Umbilical cord (tissue), 2 donors: ENCODE measurements at places on chromosomes 13 and 19.

- no peak for DNase-seq
Measured at GRCh38 chr19:13487985-13488384, 18.3 kb downstream of the CACNA1A start.

DNA sequence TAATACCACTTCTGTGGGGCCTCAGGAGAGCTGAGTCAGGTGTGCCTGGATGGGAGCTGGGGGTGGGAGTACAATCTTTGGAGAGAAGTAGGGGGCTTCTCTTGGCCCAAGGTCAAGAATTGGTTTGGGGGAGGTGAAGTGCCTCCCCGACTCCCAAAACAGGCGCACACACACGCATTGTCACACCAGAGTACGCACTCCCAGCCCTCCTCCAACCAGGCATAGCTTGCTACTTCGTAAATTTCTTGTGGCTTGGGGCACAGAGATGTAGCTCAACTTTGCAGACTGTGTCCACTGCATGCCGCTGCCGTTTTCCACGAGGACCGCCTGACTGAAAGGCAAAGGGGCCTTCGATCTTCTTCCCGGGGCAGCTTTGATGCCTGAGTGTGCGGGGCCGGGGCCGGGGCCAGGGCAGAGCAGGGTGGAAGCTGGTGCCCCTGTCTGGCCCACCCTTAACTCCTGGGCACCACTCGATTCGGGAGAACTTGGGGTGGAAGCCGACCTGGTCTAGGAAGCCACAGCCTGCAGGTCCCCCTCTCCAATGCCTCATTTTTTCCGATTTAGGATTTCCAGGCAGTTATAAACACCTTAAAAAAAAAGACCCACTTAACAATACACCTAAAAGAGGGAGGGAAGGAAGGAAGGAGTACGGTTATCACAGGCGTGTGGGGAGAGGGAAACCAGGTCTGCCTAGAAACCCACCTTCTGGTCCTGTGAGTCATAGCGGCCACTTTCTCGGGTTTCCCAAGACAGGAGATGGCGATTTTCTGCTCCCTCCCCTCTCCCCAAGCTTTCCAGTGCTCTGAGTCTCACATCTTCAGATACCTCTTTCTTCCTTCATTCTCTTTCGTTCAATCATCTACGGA lies 5.8 kb upstream of the TSHZ3 start:
- no peak for DNase-seq

DNA sequence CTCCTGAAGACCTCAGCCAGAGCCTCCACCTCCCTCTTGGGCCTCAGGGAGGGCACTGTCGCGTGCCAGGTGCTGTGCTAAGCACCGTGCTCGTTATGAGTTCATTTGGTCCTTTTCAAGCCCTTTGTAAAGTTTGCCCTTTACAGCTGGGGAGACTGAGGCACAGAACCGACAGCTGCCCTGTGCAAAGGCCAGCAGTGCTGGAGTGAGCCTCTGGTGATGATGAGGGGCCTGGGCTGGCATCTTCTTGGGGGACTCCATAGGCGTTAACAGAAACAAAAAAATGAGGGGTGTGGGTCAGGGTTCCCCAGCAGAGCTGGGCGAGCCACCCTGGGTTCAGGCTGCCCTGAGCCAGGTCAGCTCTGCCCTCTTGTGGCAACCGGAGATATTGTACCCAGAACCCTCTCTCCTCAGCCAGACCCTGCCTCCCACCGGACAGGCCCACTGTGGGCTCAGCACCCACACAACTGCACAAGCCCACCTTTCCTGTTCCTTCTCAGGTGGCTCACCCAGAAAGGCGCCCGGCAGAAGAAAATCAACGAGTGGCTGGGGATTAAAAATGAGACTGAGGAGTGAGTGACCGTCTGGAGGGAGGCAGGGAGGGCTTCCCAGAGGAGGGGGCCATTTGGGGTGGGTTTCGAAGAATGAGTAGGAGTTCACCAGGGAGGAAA lies 5.5 kb upstream of the IFI30 start:
- DNase-seq: no peak

GRCh38 chr13:34748073-34748472 lies 194.0 kb upstream of the NBEA start:
- DNase-seq: peak; percentile 81

GRCh38 chr13:82439159-82439904 lies 1442.9 kb downstream of the SLITRK1 start:
- no peak for DNase-seq

DNA sequence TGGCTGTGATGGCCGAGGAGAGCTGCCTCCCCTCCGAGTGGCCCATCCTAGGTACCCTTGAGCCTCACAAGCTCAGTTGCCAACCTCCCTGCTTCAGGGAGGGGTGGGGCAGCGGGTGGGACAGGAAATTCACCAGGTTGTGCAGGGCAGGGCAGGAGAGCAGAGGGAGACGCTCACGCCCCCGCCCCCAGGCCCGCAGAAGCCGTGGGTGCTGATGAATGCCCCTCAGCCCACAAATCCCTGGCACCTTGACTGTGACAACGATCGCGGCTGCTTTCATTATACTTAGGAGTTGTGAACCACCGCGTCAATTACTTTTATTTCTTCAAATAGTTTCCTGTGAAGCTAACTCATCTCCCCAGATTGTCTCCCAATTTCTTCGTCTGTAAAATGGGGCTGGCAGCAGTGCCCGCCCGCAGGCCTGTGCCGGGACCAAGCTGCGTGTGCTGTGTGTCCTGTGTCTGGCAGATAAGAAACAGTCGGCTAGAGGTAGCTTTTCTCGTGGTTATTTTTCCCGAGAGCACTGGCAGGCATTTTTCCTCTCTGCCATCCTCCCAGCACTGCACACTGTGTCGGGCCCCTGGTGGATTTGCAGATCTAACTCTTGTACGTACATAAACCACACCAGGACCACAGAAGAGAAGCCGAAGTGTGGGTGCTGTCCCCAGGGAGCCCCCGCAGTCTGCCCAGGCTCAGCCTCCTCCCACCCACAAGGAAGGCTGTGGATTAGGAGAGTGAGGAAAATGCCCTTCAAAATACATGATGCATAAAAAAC lies 7.9 kb upstream of the RASA3 start:
- no peak for DNase-seq

GRCh38 chr13:31922724-31923123 lies 108.8 kb upstream of the FRY start:
- no peak for DNase-seq

- DNase-seq: peak; percentile 59
Measured at GRCh38 chr19:40596608-40597328, 4.4 kb upstream of the LTBP4 start.

DNA sequence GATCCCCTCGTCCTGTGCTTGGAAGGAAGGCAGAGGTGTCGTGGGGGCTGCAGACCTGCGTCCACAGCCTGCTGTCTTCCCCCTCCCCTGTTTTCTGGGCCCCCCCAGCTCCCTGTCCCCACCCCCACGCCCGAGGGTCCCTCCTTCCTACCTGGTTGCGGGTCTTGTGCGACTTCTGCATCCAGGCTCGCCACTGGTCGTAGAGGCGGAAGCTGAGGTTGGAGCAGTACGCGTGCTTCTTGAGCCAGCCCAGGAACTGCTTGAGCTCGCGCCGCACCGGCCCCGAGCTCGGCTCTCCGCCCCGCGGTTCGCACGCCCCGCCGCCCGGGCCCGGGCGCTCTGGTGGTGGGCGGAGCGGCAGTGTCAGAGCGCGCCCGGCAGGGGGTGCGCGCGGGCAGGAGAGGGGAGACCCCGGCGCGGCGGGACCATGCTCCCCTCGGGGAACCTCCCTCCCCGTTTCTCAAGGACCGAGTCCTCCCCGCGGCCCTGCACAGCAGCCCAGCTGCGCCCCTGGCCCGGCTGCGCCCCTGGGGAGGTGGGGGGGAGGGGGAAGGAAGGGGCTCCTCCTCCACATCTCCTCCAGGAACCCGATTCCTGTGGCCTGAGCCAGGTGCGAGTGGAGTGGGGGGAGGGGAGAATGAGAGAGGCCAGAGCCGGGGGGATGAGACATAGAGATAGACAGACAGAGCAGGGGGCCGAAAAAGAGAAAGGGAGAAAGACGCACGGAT lies 5.7 kb downstream of the REX1BD start:
- peak; percentile 86 for DNase-seq

- DNase-seq: no peak
Measured at GRCh38 chr19:29410601-29411000, 115.2 kb upstream of the VSTM2B start.

- DNase-seq: no peak
Measured at GRCh38 chr19:56209091-56209490, 7.0 kb downstream of the ZSCAN5C start.

DNA sequence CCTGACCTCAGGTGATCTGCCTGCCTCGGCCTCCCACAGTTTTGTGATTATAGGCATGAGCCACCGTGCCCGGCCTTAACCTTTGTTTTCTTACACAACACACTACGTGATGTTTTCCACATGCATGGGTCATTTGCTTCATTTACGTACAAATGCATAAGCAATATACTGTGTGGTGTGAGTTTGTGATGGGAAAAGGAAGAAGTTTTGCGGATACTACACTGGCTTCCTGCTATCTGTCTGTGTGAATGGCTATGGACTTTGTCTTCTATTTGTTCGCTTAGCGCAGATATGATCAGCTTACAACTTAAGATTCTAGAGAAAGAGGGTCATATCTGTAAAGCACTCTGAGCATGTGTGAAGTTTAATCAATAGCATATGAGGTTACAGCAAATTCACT lies 5.5 kb upstream of the ALOX5AP start:
- no peak for DNase-seq

DNA sequence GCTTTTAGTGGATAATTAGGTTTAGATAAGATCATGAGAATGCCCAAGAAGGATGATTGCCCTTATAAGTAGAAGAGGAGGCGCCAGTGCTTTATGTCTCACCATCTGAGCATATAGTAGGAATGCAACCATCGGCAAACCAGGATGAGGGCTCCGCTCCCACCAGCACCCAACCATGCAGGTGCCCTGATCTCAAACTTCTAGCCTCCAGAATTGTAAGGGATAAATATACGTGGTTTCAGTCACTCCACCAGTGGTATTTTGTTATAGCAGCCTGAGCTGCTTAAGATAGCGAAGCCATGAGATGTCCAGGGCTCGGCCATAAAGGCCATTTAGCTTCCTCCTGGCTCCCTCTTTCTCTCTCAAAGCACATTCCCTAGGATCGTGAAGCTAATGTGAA lies 413.9 kb downstream of the MZT1 start:
- DNase-seq: no peak

DNA sequence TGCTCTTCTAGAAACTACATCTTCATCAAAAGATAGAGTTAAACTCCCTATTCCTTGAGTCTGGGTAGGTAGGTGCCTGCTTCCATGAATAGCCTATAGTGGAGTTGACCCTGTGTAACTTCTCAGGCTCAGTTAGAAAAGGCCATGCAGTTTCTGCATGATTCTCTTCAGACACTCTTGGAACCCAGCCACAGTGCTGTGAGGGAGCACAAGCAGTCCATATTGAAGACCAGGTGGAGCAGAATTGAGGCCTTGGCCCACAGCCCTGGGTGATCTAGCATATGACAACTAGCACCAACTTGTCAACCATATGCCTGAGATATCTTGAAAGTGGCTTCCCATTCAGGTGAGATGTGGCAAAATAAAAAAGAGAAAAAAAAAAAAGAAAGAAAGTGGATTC lies 10.3 kb upstream of the PAN3 start:
- DNase-seq: no peak

DNA sequence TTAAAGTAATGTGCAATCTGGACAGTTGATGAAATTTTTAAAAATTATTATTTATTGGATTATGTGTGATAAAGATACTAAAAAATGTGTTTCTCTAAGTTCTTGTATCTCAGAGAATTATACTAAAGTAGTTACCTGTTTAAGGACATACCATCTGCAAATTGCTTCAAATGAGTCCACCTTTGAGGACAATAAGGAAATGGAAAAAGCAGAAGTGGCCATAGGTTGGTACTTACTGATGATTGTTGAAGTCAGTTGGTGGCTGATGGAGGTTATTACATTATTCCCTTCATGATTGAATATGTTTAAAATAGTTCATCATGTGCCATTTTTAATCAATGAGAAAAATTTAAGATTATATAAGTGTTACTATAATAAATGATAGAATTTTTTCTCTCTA lies 367.0 kb downstream of the MYO16 start:
- DNase-seq: no peak

DNA sequence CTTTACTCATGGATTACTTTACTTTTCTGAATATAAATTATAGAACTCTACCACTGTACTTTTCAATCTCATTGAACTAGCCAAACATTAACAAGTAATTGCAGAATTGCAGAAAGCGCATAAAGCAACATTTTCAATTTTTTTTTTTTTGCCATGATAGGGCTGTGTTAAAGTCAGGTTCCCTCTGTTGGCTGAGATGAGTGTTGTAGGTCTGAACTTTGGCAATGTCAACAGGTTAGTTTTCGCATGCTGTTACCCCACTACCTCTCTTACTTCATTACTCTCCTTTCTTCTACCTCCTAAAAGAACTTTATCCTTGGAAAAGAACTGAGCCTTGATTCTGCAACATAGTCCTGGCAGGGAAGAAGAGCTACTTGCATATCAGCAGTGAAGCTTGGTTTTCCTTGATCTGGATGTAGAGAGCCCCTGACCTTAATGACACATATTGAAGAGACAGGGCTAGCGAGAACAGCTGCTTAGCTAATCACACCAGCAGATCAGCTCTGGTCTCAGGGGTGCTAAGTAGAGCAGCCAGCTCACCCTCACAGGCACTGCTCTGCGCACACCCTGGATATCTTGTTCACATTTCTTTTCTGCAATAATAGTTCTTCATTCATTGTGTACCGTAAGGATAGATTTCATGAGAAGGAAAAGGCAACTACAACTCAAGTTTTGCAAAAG lies 119.5 kb downstream of the FLT1 start:
- DNase-seq: peak; percentile 16

DNA sequence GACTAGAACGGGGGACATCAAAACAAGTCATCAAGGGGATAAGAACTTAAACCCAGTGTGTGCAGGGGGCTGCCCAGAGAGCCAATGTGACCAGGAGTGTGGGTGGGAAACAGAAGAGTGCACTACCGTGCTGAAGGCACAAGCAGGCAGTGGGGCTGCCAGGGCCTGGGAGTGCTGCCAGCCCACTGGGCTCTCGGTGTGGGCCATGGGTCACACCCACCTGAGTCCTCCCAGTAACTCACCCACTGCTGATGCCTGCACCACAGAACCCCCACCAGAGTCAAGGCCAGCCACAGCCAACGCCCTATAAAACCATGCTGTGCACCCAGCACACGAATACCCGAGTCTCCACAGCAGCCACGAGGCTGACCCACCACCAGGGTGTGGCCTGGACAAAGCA lies 8.5 kb downstream of the MED26 start:
- no peak for DNase-seq

- no peak for DNase-seq
Measured at GRCh38 chr13:77513719-77514335, 21.7 kb upstream of the SCEL start.

GRCh38 chr19:55690769-55691545 lies 15.9 kb downstream of the EPN1 start:
- DNase-seq: no peak
